Naive thymus-derived CD4-positive, alpha-beta T cell (primary cell): ENCODE measurements at places on chromosomes 16 and 17. TPM values are rescaled to one million over a fixed set of nuclear protein-coding genes. Genes with fewer than 3 reads are reported as not detected.

DNA sequence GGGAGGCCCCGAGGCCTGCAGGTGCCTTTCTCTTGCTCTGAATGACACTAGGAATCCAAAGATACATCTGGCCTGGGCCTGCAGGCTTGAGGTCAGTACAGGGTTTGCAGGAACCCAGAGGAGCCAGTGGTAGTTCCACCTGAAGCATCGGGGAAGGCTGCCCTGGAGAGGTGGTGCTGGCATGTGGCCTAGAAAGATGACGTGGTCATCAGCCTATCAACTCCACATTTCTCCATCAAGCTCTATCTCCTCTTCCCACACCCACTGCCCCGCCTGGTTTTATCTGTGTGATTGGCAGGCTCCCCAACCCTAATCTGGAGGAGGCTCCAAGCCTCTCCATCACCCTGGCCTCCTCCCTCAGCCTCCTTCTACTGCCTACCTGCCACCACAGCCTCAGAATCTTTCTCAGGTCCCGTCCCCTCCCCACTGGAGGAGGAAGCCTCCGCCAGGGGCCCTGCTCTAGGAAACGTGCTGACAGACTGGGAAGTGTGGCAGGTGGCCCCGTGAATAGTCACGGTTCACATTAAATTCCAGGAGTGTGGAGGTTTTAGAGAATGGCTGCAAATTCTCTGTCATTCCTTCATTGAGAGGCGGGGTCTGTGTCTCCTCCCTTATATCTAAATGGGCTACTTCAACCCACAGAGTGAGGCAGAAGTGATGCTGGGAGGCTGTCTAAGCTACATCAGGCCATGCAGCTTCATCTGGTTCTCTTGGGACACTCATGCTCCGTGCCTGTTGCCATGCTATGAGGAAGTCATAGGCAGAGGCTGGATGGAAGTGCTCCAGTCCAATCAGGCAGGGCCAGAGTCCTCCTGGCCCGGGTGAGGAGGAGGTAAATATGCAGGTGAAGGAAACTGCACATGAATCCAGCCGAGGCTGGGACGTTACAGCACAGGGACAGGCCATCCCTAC is 11.4 kb upstream of the MAP2K3 start:
- no peak for DNase-seq

- no peak for DNase-seq
Observed at GRCh38 chr17:29958947-29959657, 17.7 kb downstream of the EFCAB5 start.

GRCh38 chr17:70047619-70048419 is 27.2 kb upstream of the KCNJ16 start:
- DNase-seq, result no peak

DNA sequence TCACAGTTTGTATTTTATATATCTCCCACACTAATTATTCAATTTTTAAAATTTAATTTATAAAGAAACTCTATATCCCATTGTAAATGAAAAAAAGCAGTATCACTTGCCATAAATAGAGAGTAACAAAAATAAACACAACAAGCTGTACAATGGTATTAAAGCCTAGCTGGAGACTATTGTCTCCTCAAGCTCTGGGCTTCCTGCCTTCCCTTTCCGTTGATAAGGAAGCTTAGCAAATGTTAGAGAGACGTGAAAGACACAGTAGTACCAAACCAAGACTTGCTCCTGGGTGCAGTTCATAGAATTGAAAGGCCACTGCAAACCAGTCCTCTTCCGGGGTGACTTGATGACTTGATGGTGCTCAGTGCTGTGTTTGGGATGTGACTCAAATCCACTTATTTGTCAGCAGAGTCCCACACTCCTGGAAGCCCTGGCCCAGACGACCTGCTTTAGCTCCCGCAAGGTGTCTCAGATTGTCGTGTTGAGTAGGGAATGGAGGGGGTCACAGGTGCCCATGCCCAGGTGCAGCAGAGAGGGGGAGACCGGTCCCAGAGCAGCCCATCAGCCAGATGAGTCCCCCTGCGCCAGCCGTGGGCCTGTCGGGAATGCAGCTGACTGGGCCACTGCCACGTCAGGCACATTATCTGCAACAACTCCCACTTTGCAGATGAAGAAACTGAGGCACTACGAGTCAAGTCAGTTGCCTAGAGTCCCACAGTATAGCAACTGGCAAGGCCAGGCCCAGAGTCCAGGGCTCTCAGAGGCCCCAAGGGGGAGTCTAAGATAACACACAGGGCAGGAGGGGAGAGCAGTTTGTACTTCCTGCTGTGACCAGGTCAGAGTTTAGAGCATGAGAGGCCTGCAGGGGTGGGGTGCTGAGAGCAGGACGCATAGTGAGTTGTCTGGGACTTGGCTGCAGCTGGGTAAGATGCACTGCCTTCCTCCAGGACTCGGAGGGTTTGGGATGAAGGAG is 40.5 kb downstream of the PSME3IP1 start:
- DNase-seq, result no peak

DNA sequence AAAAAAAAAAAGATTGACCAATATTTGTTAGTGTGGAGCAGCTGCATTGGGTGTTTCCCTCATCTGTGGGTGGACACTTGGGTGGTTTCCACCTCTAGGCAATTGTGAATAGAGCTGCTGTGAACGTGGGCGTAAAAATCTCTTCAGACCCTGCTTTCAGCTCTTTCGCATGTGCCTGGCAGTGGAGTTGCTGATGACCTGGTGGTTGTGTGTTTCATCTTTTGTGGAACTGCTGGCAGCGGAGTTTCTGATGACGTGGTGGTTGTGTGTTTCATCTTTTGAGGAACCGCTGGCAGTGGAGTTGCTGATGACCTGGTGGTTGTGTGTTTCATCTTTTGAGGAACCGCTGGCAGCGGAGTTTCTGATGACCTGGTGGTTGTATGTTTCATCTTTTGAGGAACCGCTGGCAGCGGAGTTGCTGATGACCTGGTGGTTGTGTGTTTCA is 21.4 kb downstream of the ZC3H18 start:
- no peak for DNase-seq

- no peak for DNase-seq
Observed at GRCh38 chr16:24769806-24770205, 40.4 kb downstream of the TNRC6A start.

GRCh38 chr16:61936522-61936921 is 99.7 kb downstream of the CDH8 start:
- no peak for DNase-seq

- DNase-seq, result no peak
Observed at GRCh38 chr17:39973496-39973895, 7.1 kb upstream of the PSMD3 start.

DNA sequence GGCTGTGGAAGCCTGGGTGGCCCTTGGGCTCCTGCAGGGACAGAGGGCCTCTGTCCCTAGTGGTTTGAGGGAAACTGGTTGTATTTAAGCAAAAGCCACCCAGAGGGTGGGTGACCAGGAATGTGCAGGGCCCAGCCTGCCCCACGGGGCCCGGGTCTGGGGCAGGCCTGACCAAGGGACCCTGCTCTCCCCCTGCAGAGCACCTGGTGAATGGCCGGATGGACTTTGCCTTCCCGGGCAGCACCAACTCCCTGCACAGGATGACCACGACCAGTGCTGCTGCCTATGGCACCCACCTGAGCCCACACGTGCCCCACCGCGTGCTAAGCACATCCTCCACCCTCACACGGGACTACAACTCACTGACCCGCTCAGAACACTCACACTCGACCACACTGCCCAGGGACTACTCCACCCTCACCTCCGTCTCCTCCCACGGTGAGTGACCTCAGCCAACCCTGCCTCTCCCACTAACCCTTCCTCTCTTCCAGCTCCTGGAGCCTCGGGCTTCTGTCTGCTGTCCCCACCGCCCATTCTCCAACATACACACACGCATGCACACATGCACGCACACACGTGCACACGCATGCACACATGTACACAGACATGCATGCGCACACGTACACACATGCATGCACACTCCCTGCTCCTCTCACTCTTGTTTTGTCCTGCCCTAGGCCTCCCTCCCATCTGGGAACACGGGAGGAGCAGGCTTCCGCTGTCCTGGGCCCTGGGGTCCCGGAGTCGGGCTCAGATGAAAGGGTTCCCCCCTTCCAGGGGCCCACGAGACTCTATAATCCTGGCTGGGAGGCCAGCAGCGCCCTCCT is 10.4 kb downstream of the GALK1 start:
- no peak for DNase-seq

DNA sequence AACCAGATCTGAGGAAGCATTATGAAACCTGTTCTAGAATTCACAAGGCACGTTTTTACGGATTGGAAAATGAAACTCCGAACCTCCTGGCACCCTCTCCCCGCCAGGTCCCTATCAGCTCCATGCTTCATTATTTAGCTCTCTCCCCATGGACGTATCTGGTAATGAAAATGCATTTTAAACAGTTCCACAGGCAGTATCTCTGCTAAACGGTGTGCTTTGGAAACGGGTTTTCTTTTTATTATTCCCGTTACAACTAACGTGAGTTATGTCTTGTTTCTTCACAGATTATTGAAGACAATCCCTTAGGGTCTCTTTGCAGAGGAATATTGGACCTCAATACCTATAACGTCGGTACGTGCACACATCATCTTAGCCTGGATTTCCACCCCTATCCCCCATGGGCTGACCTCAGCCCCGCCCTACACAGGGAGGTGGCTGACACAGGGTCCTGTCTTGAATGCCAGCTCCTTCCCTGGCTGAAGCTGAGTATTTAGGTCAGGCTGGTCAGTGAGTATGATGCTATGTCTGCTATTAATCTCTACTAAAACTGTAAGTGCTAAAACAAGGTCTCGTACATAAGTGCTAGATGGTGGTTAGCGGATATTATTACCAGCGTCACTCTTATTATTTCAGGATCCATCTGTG is 82.9 kb downstream of the SDR42E1 start:
- no peak for DNase-seq

DNA sequence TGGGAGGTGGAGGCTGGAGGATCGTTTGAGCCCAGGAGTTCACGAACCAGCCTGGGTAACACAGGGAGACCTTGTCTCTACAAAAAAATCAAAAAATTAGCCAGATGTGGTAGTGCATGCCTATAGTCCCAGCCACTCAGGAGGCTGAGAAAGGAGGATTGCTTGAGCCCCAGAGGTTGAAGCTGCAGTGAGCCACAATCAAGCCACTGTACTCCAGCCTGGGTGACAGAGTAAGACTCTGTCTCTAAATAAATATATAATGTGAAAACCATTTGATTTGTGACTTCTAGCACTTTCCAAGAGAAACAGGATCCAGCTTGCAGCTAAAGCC is 459.1 kb downstream of the SOX9 start:
- no peak for DNase-seq

- DNase-seq, result no peak
Observed at GRCh38 chr16:84303023-84303422, 8.3 kb downstream of the WFDC1 start.

DNA sequence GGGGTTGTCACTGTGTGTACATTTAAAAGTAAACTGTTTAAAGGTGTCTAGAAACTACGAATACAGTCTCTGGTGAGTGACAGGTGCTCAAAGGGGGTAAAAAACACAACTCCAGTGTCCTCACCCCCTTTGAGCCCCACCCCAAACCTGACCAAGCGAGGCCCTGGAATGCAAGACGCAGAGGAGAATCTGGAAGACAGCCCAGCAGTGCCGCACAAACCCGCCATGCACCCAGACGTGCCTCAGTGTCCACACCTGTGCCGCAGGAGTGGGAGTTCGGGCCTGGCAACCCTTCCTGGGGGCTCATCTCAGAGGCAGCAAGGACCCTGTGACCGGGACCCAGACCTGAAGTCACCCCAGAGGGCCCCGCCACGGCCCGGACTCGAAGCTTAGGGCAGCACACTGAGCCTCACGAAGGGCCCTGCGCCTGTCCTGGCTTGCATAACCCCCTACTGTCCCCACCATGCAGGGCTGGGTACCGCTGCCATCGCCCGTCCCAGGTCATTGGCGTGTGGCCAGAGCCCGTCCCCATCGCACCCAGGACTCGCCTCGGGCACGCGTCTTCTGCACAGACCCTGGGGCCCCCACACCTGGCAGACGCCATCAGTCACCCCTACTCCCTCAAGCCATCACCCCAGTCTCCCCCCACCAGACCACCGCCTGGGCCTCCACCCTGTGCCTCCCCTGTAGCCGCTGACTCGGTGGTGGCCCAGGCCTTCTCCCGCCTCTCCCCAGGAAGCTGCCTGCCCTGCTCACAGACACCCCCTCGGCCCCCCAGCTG is 33.0 kb upstream of the ZC3H18 start:
- DNase-seq, result no peak

- no peak for DNase-seq
Observed at GRCh38 chr16:85104821-85105391, 7.4 kb downstream of the CIBAR2 start.

DNA sequence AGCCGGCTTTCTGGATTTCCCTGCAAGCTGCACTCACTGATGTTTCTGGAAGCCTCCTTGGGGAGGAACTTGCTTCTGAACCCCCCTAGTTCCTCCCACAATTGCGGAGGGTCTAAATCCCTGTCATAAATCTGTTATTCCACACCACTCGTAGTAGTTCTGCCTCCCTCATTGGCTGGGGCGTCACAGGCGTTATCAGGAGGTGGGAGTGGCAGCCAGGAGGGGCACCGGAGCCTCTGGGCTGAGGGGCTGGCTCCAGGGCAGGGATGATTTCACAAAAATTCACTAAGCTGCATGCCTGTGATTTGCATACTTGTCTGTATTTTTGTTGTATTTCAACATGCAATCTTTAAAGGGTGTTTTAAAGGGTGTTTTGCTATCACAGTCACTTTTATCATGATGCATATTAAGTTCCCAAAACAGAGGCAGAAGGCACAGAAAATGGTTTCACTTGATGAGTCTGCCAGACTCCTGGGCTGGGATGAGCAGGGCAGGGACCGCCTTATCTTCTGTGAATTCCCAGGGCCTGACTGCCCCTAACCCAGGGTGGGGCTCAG is 176.2 kb upstream of the FOXF1 start:
- no peak for DNase-seq

- DNase-seq, result no peak
Observed at GRCh38 chr16:87952751-87953150, 1.5 kb downstream of the BANP start.

DNA sequence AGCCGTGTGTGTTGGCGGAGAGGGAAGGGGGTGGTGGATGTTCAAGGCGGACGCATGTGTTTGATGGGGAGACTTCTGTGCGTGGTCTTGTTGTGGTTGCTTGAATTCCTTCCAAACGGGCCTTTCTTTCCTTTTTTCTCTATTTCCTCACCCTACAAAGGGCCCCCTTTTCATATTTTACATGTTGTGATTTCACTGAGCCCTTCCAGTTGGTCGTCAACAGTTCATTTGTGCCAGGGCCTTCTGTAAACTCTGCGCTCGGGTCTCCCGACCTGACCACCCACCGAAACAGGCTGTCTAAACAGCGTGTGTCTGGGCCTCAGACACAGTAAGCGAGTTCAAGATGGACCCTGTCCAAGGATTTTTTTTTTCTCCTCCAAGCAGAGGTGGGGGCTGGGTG is 228.4 kb downstream of the IRF8 start:
- DNase-seq, result no peak

- no peak for DNase-seq
Observed at GRCh38 chr16:69311533-69312387, 610 bp downstream of the VPS4A start.

Gene C16orf89
- total RNA-seq, result not detected

Gene OR2C1
- not detected in 2 replicates for total RNA-seq

Gene NACA2
- not detected for total RNA-seq

Gene TMC8
- total RNA-seq, result 593 TPM

Gene KRT12
- not detected for total RNA-seq

Gene MYH2
- total RNA-seq, result not detected

Gene TMEM98
- 0.73 TPM for total RNA-seq

Gene SUPT6H
- total RNA-seq, result 132 TPM
